Caudate nucleus (tissue), 63 donors: ENCODE measurements at places on chromosomes 12 and 14.

DNA sequence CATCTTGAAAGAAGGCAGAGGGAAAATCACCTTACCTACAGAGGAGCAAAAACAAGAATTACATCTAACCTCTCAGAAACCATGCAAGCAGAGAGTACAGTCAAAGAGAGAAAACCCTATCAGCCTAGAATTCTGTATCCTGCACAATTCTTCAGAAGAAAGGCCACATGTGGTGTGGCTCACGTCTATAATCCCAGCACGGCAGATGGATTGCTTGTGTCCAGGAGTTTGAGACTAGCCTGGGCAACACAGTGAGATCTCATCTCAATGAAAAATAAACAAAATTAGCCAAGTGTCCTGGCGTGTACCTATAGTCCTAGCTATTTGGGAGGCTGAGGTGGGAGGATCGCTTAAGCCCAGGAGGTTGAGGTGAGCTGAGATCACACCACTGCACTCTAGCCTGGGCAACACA, 48.2 kb downstream of the ATF7 start:
- no peak for DNase-seq

DNA sequence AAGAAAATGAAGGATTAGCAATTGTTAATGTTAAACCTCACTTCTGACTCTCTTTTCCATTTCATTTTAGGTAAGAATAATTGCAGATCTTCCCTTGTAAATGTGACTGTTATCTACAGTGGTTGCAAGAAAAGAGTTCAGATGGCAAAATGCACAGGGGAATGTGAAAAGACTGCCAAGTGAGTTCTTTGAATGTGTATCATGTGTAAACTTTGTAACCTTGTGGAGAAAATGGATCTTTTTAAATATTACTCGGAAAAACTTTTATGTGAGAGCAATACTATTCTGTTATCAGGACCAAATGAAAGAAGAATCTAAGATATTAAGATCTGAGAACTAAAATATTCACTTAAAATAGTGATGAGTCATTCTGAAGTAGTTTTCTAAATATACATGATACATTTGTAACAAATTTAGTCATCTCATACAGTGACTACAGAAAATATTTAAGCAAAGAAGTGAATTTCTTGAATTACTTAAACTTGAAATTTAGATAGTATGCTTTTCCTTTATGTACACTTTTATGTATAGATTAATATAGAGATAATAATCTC, 122.5 kb upstream of the CNTN1 start:
- no peak for DNase-seq

- DNase-seq = no peak
Observed at GRCh38 chr14:104973385-104974145, 4.6 kb downstream of the AHNAK2 start.

DNA sequence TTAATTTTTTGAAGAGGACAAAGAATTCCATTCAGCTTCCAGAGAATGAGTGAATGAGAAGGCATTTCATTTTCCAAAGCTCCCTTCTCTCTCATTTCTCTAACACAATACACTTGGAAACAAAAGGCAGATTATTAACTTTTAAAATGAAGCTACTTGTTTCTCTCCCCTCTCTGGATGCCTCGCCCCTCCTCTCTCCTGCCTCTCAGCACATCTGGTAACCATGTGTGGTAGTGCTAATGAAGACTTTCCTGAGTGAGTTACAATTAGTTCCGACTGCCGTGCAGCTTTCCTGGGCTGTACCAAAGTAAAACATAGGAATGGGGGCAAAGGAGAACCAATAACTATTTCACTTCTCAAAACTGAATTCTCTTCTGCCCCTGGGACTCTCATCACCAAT, 84.7 kb upstream of the SOX5 start:
- DNase-seq = no peak

DNA sequence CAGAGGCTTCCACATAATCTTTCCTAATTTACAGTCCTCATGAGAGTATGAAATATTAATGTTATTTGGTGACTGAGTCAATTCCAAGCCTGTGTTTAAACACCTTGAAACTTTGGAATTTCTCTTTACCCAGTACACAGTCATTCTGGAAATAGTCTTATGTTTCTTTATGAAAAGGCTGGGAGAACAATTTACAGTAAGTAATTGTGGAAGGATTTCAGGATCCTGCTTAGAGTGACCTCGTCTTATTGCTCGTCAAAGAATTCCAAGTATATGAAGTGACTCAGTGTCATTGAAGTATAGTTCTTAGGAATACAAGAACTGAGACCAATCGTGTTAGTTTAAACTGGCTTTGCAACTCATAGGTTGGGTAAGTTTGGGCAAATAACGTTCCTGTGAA, 634.2 kb downstream of the SLC16A7 start:
- no peak for DNase-seq

DNA sequence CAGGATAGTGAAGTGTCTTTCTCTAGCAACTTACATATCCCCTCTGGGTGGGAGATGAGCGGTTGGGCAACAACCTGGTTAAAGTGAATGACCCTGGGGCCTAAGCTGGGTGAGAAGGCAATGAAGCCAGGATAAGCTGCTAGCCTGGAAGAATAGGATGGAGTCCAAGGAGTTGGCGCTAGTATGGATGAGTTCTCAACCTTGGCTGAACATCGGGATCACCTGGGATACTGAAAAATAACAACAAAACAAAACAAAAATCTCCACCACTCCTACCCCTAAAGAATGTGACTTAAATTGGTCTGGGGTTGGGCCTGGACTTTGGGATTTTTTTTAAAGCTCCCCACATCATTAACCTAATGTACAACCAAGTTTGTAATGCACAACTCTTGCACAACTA, 4.8 kb upstream of the RPS6KA5 start:
- no peak for DNase-seq

GRCh38 chr12:1863823-1864222, 43.5 kb downstream of the LRTM2 start:
- no peak for DNase-seq

GRCh38 chr12:19999805-20000138, 368.6 kb upstream of the PDE3A start:
- DNase-seq = no peak

GRCh38 chr14:103705504-103706284, 9.6 kb downstream of the XRCC3 start:
- DNase-seq = no peak

DNA sequence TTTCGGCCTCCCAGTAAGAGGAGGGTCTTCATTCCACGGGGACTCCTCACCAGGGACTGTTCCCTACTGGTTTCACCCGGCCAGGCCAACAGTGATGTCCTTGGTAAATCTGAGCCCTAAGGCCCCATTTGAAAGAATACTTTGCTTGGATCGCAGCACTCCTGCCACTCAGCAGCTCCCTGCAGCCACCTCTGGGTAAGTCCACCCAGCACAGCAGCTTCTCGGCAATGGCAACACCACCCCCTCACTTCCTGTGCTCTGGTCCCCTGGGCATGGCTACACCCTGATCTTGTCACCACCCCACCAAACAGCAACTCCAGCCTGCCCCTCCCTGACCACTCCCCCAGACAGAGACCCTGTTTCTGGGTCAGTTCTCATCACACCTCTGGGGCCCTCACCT, 100.3 kb downstream of the SETD3 start:
- no peak for DNase-seq

GRCh38 chr14:30888480-30889243, 14.3 kb downstream of the COCH start:
- no peak for DNase-seq

GRCh38 chr12:54424224-54424623, 5.2 kb upstream of the ITGA5 start:
- no peak for DNase-seq

DNA sequence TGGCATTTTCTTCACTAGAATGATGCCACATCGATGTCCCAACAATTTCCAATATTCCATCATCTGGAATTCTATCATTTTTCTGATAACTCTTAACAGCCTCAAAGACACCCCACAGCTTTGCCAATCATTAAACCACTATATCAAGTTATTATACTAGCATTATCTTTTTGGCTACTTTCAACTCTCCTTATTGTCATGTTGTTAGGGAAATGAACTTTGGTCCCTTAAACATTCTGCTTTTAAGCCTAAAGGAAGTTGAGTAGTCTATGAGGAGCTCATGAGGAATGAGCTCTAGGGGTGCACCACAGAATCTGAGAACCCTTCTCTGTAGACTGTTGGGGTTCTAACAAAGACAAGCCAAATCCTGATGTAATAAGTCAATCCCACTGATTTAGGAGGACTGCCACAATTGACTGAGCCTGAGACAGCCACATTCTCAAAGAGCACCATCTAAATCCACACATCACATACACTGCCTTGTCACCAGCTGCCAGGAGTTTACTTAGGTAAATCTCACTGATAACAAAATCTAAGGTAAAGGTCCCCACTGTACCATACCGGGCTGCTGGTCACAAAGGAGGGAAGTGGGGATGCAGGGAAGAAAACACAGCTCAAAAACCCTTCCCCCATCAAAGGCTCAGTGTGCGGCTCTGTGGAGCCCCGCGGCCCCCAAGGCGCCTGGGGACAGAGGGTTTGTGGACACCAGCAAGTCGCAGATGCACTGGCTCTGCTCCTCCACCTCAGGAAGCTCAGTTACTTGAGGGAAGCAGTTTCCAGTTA, 58.2 kb downstream of the SETD3 start:
- no peak for DNase-seq

DNA sequence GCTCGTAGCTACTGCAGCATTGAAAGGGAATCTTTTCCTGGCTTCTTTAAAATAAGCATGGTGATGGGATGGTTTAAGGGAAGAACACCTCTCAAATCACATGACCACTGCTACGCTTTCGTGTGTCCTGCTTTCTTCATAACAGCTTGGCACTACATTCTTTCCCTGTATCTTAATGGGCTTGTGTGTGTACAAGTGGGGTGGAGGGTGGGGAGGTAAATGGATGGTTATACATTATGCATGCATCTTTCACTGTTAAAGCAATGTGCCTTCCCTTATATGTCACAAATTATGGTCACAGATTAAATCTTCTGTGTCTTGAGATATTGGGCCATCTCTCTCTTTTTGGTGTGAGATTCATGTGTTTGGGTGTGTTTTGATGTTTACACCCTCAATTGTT, 169.4 kb upstream of the GARIN2 start:
- no peak for DNase-seq

- DNase-seq = no peak
Observed at GRCh38 chr14:49920935-49921334, 28.1 kb downstream of the ARF6 start.

DNA sequence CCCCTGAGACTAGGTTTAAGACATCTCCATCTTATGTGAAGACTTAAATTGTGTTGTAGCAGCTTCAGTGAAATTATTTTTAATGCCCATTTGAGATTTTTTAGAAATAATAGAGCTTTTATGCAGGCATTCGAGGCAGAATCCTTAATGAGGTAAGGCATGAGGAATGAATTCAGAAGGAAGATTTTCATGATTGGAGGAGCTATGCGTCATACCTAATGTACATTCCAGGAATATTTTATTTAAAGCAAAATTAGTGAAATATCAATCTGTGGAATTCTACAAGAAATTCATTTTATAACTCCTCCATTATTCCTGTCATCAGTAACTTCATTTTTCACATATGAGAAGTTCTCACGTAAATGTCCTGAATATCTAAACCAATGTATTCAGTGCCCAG, 36.0 kb upstream of the GARIN6 start:
- no peak for DNase-seq

DNA sequence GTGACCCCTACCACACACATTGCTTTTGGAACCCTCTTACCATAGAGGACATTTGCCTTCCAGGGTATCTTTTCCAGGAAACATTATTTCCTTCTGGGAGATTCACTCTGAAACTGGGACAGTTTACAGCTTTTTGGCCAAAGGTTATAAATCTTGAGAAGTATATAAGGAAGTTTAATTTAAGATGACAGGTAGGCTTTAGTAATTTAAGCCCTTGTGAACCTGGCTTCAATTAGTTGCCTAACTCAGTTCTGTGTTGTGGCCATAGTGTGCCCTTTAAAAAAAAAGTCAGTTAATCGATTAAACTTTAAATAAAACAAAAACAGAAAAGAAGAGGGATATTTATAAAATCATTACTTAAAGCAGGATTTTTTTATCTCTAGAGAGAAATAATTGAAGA, 142.9 kb downstream of the NAV3 start:
- no peak for DNase-seq

DNA sequence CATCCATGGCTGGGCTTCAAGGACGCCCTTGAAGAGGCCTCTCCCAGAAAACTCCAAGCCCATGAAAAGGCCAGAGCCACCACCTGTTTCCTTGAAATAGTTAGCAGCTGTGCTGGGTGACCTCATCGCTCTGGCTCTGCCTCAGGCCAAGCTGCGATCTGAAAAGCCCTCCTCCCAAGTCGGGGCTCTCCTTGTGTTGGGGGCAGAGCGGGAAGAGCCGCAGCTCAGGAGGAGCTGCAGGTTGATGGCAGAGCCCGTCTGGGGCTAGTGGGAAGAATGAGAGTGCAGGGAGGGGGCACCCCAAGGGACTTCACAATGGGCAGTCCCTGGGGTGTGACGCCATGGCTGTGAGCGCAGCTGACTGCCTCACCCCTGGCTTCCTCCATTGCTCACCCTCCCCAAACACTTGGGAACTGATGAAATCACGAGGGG, 50.0 kb upstream of the STON2 start:
- DNase-seq = no peak

DNA sequence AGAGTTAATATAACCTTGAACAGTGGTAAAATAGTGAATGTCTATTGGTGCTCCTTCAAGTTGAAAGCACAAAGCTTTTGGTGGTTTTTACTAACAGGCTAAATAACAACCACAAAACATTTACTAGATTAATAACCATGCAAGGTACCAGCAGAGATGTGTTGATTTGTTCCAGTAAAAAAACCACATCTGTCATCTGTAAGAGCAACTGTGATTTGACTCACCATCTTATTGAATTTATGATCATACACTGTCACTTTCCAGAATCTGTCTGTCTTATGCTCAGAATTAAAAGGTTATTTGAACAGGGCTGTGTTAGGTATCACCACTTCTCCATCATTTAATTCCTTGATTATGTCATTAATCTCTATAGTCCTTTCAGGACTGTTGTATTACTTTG, 107.0 kb upstream of the PTHLH start:
- no peak for DNase-seq

DNA sequence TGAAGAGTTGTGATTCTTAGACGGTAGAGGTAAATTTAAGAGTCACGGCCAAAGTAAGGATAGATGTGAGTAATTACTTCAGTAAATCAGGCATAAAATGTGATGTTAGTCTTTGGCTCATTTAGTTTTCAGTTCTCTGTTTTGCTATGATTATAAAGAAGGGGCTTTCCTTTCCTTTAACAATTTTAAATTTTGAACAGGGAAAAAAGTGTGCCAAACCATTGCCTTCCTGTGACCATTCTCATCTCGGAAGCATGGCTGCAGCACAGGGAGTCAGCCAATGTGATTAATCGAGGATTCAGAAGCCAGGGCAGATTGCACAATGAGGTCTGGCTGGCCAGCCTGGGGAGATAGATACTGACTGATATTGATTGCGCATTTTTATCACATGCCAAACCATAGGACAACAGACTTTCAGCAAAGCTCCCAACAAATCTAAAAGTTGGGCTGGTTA, 480.2 kb upstream of the PRICKLE1 start:
- DNase-seq = no peak

- DNase-seq = no peak
Observed at GRCh38 chr12:96876966-96877365, 30.1 kb upstream of the NEDD1 start.

GRCh38 chr14:60720962-60721325, 3.2 kb downstream of the SIX4 start:
- no peak for DNase-seq

GRCh38 chr12:97560350-97560749, 97.7 kb downstream of the RMST start:
- no peak for DNase-seq
